Cardiac septum (tissue), 1 donor: ENCODE measurements at places on chromosomes 13 and 19. TPM values are rescaled to one million over a fixed set of nuclear protein-coding genes. Genes with fewer than 3 reads are reported as not detected.

- DNase-seq: peak; percentile 96
Measured at GRCh38 chr13:44436589-44437337, 63.1 kb downstream of the SERP2 start.

- DNase-seq: no peak
Measured at GRCh38 chr13:113488283-113488682, 2.2 kb downstream of the DCUN1D2 start.

DNA sequence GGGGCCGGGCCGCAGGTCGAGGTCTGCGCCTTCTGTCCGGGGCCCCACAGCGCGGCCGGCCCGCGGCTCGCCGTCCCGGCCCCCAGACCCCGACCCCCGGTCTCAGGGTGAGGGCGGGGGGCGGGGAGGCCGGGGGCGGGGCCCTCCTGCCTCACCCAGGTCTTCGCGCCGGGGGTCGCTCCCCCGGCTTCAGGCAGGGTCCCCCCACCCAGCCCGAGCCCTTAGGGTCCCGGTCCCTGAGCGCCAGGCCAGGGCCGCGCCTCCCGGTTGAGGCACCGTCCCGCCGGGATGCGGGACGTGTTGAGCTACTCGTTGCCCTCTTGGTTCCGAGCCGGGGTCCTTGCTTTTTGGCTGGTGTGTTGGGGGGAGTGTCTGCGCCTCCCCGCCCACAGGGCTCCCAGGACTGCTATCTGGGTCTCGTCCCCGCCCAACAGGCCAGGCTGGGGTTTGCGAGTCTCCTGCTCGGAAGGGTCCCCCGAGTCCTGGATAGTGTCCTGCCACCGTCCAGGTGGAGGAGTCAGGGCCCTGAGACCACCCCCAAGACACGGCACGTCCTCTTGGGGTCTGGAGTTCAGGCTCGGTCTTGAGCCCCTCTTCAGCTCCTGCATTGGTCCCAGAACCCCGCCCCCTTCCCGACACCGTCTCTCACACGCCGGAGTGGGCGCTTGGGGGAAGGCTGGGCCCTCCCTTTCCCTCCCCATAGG is 452 bp downstream of the PIAS4 start:
- DNase-seq: no peak

DNA sequence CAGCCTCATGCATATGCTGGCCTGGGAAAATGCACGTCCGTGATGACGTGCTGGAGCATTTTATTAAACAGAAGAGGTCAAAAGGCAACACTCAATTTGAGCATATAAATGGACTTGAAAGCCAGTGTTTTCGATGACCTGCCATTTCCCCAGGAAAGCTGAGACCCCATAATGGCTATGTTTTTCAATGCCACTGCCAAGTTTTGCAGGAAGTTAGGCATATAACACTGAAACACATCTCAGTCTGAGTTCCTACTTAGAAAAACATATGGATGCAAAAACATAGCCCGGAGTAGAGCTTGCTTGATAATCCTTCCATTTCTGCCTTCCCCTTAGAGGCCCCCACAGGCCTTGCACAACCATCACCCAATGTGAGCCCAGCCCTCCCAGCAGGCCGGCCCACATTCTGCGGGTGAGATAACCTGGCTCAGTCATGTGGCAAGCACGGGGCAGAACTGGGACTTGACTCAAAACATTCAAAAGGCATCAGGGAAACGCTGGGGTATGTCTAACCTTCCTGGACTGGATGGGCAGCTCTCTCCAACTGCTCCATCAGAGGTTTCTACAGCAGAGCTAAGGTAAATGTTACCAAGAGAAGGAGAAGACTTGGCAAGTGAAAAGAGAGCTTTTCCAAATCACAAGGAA is 24.9 kb downstream of the EPS15L1 start:
- peak; percentile 94 for DNase-seq

- DNase-seq: no peak
Measured at GRCh38 chr13:92807966-92808365, 418.6 kb upstream of the GPC6 start.

DNA sequence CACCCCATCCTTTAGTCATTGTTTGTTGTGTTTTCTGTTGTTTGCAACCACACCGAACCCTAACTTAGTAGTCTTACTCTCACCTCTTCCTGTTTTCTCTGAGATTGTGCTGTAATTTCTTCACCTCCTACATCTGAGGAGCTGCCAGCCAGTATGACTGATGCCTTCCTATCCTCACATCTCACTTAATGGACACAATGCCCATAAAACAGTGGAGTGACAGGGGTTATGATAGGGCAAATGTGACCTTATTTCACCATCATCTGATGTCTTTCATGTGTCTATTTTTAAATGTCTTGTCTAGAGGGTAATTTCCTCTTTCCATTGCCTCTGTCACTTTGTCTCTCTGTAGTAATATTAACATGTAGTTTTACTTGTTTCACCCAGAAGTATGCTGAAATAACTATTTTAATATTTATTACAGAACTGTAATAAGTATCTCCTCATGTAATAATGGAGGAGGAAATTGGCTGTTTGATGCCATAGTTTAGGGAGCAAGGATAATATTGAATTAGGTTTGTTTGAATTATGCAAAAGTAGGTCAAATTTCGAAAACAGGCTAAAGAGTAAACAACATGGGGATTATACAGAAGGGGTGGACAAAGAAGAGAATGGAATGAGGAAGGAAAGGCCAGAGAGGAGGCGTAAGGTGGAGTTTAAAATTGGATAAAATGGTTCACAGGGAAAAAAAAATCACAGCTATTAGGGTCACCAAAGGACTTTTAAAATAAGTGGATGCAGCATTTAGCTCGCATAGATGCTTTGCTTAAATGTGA is 103.5 kb upstream of the SPRY2 start:
- no peak for DNase-seq

DCLK1 gene
- total RNA-seq: 13.8 TPM

KCNJ14 gene
- total RNA-seq: 0.32 TPM

S1PR4 gene
- 1.2 TPM for total RNA-seq

DNA sequence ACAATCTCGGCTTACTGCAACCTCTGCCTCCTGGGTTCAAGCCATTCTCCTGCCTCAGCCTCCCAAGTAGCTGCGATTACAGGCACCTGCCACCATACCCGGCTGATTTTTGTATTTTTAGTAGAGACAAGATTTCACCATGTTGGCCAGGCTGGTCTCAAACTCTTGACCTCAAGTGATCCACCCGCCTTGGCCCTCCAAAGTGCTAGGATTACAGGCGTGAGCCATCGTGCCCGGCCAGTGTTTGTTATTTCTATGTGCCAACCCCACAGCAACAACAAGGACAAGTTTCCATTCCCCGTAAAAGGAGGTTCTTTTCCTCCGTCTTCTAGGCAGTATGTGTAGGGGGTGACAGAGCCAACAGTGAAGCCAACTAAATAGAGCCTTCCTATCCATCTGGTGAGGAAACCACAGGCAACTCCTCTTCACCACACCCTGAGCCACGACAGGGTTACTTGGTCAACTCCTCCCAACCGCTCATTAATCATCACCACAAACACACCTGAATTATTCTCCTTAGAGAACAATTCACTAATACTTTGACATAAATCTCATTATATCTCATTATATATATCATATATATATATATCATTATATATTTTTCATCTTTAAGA is 25.5 kb downstream of the FOXO1 start:
- DNase-seq: no peak

VSTM1 gene
- not detected for total RNA-seq

DNA sequence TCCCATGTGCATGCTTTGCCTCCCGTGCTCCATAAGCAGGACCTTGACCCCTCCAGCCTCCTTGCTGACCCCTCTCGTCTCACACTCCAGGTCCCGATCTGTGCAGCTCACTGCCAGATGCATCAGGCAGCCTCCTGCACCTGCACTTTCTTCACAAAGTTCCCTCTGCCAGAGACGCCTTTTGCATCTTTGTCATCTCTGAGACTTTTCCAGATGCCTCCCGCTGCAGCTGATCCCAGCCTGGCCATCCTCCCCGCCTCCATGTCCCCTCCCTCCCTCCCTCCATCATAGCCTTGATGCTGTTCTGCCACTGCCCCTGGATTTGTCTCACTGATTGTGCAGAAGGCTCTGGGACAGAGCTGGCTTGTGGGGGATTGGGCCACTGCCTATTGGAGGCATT is 29.9 kb downstream of the PPP1R37 start:
- DNase-seq: no peak

DNA sequence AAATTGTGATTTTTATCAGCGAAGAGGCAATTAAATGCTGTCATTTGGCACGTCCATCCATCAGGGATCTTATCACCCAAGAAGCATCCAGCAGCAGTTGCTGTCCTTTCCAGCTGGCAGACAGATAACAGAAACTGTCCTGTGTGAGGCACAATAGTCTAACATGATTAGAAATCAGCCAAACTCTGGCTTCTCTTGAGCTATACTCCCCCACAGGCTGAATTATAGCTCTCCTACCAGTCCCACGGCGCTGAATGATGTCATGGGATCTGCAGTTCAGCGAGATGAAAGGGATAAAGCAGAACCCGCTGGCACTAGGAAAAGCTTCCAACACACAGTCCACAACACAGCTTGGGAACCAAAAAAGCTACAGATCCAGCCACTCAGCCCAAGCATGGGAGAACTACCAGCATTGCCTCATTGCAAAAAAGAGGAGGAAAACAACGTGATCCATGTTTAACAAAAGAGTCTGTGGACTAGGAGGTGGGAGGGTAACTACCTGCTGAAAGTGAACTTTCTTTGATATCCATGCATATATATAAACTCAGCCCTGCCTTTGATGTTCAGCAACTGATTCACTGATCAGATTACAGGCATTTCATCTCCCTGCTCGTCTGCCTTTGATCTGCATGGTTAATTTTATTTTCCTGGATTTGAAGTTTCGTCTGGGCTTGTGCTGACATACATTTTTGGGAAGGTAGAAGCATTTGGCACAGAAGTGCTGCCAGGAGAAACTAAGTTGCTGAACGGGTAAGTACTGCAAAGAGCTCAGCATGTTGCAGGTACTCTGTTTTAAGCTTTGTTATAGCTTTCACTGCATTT is at the start of gene TNFRSF19:
Gene TNFRSF19, plus strand, starts transcription at position 314 of the 822 bp plus-strand sequence. CDS start 19,772 bp downstream, outside the sequence.
- no peak for DNase-seq

GYS1 gene
- total RNA-seq: 175 TPM

GRCh38 chr13:109749365-109749764 is 37.0 kb downstream of the IRS2 start:
- no peak for DNase-seq

GRCh38 chr19:44682807-44683206 is 11.5 kb downstream of the CEACAM19 start:
- DNase-seq: no peak

PLIN5 gene
- 25.1 TPM for total RNA-seq

ZNF99 gene
- total RNA-seq: 0.11 TPM

DNA sequence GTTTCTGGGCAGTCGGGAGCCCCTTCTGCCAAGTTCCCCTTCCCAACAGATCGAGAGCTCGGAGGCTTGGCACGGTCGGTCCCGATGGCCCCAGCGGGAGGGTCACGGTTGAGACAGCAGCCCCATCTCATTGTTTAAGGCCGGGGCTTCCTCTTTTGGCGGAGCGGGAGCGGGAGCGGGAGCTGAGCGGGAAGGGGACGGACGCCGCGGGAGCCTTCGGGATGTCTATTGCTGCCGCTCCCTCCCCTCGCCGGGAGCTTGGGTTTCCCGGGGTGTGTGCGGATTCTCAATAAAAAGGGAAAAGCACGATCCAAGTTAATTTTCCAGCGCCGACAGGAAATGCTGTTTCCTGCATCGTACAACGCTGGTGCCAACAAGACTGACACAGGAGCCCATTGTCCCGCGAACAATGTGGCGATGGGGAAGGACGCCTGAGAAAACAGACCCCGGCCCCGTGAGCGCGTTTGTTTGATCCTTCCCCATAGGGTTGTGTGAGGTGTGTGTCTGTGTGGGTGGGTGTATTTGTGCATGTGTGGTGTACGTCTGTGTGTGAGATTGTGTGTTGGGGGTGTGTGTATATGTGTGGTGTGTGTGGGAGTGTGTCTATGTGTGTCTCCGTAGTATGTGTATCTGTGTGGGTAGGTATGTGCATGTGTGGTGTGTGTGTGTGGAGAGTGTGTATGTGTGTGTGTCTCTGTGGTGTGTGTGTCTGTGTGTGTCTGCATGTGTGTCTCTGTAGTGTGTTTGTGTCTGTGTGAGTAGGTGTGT is 36.3 kb upstream of the FLT1 start:
- DNase-seq: peak; percentile 81

- peak; percentile 71 for DNase-seq
Measured at GRCh38 chr19:29533578-29534544, 8.1 kb downstream of the VSTM2B start.

UBL5 gene
- 422 TPM for total RNA-seq

GRCh38 chr13:91142572-91142971 is 204.9 kb upstream of the MIR17HG start:
- no peak for DNase-seq

GRCh38 chr13:33277946-33278345 is 7.6 kb downstream of the STARD13 start:
- no peak for DNase-seq

MRI1 gene
- total RNA-seq: 15.4 TPM

- no peak for DNase-seq
Measured at GRCh38 chr13:28540612-28541011, 45.7 kb upstream of the FLT1 start.
